Progenitor cell of endocrine pancreas (in vitro differentiated cells): ENCODE measurements at places on chromosomes 1 and 21.
A peak's percentile ranks its signal among the peaks of the same experiment; 100 is the strongest.

- no peak for DNase-seq
Observed at GRCh38 chr1:53326598-53327181, 1.2 kb downstream of the LRP8 start.

DNA sequence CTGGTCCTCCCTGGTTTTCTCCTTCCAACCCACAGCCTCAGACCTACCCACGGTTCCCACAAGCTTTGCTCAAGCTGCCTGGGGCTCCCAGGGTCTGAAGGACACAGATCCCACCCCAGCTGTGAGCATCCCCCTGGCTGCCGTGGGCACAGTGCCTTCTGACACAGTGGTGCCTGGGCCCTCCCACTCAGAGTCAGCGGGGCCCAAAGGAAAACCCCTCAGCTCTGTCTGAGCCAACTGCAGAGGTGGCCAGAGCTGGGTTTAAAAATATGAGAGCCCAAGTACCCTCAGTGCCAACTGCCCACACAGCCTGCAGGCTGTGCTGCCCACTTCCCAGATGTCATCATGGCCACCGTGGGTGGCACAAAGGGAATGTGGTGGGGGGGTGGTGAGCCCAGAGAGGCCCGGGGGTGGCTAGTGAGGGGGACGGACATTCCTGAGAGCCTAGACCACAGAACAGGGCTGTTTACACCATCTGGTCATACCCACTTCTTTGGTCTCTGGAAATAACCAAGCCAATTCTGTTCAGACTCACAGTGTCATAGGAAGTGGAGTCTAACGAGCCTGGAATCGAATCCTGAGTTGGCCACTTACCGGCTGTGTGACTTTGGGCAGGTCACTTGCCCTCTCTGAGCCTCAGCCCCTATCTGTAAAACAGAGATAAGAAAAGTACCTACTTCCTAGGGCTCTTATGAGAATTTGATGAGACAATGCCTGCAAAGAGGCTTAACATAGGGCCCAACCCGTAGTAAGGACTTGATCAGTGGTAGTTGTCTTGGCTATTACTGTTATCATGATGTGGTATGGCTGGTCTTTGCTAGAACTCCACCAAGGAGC lies 85.5 kb downstream of the CAMK2N1 start:
- DNase-seq: no peak

- DNase-seq: no peak
Observed at GRCh38 chr1:7899741-7900140, 40.9 kb downstream of the TNFRSF9 start.

GRCh38 chr1:206909161-206909882 lies 12.1 kb downstream of the IL24 start:
- DNase-seq: peak; percentile 51

- no peak for DNase-seq
Observed at GRCh38 chr1:98461873-98462385, 199.6 kb upstream of the SNX7 start.

- no peak for DNase-seq
Observed at GRCh38 chr21:45514311-45515021, 27.8 kb downstream of the SLC19A1 start.

GRCh38 chr1:12480748-12481362 lies 137.2 kb downstream of the DHRS3 start:
- DNase-seq: no peak

DNA sequence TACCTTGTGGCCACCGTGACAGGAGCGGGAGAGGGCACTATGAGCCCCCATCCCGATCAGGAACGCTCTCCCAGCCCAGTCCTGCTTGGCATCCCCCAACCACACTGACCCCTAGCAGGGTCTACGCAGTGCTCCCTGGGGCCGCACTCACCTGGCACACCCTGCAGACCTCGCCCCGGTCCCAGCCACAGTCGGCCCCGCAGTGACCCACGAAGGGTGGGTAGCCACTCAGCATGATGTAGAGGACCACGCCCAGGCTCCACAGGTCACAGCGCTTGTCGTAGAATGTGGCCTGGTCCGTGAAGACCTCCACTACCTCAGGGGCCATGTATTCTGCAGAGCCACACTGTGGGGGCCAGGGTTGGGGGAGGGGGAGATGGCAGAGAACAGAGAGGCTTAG lies 11.1 kb upstream of the KNCN start:
- no peak for DNase-seq

DNA sequence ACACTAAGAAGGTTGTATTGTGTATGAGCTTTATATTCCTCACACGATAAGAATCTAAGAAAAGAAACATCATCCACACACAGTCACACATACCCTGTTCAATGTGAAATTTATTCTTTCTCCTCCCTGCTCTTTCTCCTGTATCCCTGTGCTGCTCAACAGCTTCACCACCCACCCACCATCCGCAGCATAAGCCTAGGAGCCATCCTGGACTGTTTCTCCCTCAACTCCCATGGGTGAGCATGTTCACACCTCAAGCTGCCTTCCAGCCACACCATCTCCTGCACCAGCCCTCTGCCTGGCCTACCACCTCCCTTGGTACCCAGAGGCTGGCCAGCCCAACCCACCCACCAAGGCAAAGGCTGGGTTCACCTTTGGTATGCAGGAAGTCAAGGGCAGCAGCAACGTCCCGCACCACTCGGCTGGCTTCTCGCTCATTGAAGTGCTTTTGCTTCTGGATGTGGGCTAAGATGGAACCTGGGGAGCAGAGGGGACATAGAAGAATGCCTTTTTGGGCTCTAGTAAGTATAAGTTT lies 20.3 kb upstream of the KNCN start:
- no peak for DNase-seq

DNA sequence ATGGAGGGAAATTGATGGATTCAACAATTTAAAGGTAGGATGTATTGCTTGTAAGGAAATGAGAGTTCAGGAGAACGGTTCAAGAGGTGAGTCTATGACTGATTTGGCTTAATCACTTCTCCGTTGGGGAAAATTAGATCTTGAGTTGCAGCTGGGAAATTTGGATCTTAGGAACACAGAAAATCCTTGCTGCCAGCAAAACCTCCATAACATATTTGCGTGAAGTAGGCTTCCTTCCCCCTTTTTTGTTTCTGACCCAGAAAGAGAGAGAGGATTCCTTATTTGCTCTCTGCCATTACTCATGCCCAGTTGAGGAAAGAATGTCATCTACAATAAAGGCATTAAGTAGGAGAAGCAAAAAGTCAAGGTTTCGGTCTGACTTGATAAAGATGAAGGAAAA lies 73.5 kb upstream of the PDC start:
- no peak for DNase-seq

- peak; percentile 78 for DNase-seq
Observed at GRCh38 chr1:7646981-7647901, 123.9 kb upstream of the VAMP3 start.

GRCh38 chr1:66505671-66506392 lies 28.1 kb upstream of the SGIP1 start:
- DNase-seq: no peak
